ENCODE measurements at places on chromosomes 3 and 15.

DNA sequence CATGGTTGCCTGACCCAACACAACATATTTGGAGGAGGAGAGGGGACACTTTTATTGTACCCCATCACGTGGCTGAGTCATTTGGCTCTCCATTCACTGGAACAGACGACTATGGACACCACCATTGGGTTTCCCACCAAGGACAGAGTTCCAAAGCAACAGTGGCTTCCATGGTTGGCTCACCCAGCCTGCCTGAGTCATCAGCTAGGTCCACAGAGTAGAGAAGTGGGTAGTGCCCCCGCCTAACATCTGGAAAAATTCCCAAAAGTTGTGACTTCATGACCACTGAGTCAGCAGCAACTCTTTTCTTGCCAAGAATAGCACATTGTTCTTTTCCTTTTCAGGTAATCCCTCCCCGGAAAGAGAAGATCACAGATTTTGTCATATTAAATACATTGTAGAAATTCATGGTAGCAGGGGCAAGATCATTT, 3.0 kb upstream of the PPP1R2 start:
- DNase-seq: peak; percentile 74

GRCh38 chr3:50587806-50588758, 18.8 kb downstream of the HEMK1 start:
- DNase-seq: peak; percentile 92

DNA sequence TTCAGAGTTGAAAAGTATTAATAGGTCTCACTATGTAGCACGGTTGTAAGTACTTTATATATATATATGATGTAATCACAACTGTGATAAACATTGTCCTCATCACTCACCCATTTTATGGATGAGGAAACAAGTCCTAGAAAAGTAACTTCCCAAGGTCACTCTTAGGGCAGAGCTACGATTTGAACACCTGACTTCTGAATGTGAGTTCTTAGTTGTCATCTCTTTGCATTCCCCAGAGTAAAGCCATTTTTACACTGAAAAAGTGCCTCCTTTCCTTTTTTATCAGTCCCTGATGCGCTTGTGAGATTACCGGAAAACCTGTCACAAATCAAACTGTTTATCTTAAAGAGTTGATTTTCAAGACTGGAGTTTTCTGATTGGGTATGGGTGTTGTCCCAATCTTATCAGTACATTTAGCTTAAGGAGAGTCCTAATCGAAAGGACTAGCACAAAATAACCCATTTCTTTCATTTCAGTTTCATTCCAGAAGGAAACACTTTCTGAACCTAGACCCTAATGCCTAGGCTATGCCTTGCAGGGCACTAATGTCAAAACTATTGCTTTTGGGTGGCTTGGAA, 2.3 kb upstream of the EDEM1 start:
- no peak for DNase-seq

GRCh38 chr3:31729573-31729972, 196.8 kb downstream of the STT3B start:
- no peak for DNase-seq

GRCh38 chr15:33735637-33736247, 232.6 kb upstream of the CHRM5 start:
- DNase-seq: no peak

DNA sequence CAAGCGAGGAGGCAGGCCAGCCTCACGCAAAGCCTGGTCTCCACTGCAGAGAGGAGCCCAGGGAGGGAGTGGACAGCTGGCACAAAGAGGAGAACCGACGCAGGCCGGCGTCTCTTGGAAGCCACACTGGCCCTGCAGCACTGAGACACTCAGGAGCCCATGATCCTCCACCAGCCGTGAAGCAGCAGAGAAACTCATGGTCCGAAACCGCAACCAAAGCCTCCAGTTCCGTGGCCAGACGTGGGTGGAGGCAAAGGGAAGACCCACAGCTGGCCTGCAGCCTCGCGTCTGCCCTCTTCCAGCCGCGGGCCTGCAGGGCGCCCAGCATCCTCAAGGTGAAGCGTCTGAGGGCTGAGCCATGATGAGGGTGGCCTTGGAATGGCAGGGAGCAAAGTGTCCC, 62.2 kb upstream of the SEC61A1 start:
- DNase-seq: no peak

DNA sequence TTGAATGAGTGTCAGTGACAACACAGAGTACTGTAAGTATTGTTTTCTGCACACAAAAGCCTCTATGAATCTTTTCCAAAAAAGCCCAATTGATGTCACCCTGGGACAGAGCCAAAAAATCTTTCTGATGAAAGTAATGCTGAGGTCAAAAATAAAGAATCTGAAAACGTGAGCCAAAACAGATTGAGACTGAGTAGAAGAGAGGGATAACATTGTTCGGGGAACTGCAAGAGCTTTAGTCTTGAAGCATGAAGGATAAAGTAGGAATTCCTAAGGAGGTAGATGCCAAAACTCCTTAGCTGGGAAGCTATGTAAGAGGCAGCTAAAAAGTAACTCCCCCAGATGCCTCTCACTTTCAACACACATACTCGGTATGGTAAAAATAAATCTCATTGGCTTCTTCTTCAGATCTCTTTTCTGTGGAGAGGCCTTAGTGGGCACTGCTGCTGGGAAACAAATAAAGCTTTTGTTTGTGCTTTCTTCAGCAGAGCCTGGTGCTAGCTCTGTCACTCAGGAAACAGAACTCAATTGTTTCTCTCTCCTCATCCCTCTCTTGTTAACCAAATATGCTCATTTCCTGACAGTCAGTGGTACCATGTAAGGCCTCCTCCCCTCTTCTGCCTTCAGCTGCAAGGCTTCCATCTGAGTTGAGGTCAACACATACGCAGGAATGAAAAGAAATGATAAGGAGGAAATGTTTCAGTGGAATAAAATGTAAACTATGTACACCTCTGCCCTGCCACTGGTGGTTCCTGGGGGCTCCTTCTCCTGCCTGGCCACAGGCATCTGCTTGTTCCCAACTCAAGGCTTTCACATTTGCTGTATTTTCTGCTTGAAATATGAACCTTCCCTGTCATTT, 58.1 kb downstream of the CD200 start:
- DNase-seq: no peak

- DNase-seq: no peak
These were observed 162.4 kb upstream of the LRRN1 start for GRCh38 chr3:3636815-3637214.

- peak; percentile 76 for DNase-seq
These were observed 327.4 kb downstream of the SHQ1 start for GRCh38 chr3:72520690-72521308.

DNA sequence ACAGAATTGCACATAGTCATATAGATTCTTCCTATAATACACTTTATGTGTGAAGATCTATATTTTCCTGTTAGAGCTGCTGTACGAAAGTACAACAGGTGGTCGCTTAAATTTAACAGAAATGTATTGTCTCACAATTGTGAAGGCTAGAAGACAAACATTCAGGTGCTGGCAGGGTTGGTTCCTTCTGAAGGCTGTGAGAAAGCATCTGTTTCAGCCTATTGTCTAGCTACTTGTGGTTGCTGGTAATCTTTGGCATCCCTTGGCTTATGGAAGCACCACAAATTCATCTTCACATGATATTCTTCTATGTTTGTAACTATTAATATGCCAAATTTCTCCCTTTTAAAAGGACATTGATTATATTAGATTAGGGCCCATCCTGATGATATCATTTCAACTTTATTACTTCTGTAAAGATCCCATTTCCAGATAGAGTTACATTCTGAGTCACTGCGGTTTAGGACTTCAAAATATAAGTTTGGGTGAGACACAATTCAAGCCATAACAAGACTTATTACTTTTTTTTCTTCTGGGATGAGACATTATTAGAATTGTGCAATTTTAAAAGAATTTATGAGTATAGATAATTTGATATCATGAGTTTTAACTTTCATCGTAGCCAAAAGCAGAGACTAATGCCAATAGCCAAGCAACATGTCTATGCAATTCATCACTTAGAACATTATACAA, 248.1 kb upstream of the BCHE start:
- DNase-seq: no peak

- DNase-seq: no peak
These were observed 340.1 kb upstream of the MANF start for GRCh38 chr3:51044982-51045381.

GRCh38 chr3:139388821-139389551, 461 bp downstream of the COPB2 start:
- peak; percentile 72 for DNase-seq

- DNase-seq: no peak
These were observed 2.4 kb downstream of the RASA2 start for GRCh38 chr3:141489203-141489602.

DNA sequence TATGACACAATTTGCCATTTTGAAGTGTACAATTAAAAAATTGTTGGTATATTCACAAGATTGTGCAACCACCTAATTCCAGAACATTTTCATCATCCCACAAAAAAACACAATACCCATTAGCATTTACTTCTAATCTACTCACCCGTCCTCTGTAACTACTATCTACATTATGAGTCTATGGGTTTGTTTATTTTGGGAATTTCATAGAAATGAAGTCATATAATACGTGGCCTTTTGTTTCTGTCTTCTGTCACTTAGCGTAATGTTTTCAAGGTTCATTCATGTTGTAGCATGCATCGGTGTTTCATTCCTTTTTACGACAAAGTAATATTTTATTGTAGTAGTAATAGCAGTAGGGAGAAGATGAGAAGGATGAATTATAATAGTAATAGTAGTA, 55.2 kb upstream of the CNTN6 start:
- DNase-seq: no peak

- peak; percentile 65 for DNase-seq
These were observed 1.6 kb downstream of the SPRED1 start for GRCh38 chr15:38254051-38254883.

- DNase-seq: no peak
These were observed 22.9 kb downstream of the CTSH start for GRCh38 chr15:78921940-78922339.

DNA sequence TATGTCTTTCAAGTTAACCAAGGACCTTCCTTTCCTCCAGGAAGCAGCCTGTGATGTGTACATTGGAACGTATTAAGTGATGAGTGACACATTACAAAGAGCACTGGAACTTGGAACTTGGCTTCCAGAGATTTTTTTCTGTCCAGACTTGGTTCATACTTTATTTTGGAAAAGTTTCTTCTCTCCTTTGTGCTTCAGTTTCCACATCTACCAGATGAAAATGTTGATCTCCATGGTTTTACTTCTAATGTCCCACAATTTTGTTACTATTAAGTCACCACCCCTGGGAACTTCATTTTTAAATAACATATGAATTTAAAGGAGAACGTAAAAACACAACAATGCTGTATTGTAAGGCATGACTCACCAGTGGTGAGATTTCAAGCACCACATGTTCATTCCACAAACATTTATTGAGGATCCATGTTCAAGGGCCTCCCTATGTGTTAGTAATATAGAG, 290.7 kb upstream of the LMCD1 start:
- no peak for DNase-seq

DNA sequence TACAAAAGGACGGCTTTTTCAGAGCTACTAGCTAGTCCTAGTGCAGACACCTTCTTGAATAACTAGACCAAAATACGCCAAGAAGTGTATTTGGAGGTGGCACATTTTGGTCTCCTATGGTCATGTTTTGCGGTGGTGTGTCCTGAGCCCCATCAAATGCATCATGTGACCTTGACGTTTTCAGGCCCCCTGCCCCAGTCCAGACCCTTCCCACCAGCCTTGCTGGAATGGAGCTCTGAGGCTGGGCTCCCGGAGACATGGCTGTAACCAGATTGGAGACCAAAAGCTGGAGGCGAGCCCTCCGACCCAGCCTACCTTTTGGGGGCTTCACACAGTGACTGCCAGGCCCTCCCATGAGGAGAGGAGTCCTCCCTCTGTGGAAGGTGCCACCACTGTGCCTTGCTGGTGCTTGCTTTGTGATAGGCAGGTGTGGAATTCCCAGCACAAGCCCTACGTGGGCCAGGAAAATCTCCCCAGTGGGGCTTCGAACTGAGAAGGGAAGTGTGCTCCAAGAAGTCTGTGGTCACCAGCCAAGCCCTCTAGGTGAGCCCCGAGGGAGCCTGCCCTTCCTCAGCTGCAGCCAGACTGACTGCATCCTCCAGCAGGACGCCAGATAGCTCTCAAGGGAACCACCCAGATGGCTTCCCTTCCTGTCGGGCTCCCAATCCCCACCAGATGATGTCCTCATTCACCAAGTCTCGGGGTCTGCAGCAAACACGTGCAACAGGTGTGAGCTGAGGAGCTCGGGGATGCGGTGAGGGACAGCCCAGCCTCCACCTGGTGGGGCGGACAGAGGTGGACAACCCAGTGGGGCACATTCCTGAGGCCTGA, 126.2 kb downstream of the ASB7 start:
- no peak for DNase-seq

GRCh38 chr3:107850681-107851080, 240.2 kb downstream of the CD47 start:
- DNase-seq: no peak

DNA sequence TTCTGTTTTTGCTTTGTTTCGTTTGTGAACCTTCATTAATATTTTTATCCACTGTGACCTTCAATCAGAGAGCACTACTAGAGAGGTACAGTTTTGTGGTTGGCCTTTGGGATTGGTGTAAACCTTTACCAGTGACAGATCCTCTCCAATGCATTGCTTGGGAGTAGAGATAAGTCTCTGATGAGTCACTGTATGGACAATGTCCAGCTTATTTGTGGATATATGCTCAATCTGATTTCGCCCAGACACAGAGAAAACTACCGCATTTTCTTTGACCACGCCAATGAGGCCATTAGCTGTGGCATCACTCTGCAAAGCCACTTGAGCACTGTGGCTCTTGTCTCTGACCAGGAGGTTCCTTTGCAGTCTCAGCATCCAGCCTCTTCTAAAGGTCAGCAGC, 964.7 kb downstream of the TUSC7 start:
- DNase-seq: no peak

GRCh38 chr3:29486096-29486495, 205.2 kb downstream of the RBMS3 start:
- no peak for DNase-seq

DNA sequence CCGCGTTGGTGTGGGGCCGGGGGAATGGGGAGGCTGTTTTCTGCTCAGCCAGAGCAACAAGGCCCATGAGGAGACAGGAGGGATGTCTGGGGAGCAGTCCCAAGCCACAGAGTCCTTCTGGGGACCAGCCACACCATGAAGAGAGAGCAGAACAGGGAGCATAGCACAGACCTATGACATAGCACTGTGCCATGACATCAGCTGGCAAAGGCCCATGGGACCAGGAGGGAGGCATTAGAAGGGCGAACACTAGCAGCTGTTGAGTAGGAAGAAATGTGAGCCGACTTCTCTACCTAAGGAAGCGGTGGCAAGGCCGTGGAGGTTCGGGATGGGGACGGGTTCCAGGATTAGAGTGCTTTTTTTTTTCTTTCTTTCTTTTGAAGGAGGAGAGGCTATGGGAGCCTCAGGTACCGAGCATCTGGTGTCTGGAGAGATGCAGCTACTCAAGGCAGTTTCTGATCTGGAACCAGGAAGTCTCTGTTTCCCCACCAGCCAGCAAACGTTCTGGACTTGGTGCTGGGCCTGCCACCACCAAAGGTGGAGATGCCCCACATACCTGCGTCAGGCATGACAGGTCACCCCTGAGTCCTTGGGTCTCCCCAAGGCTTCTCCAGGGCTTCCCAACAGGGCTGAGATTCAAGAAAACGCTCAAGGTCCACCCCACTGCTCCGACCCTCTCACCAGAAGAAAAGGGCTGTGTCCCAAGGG, 77.3 kb upstream of the CGNL1 start:
- DNase-seq: no peak

- DNase-seq: no peak
These were observed 10.8 kb upstream of the SLC6A20 start for GRCh38 chr3:45807133-45807532.

GRCh38 chr3:123038751-123039150, 11.2 kb upstream of the SEMA5B start:
- DNase-seq: no peak

GRCh38 chr15:69021895-69022294, 7.4 kb downstream of the NOX5 start:
- no peak for DNase-seq

All from activated effector memory CD4-positive, alpha-beta T cell treated with anti-CD3 and anti-CD28 coated beads, Interleukin-2, amount 50 U/mL, for 16 hours (primary cell).